DND-41 (cell line): ENCODE measurements at places on chromosomes 2 and 18.

DNA sequence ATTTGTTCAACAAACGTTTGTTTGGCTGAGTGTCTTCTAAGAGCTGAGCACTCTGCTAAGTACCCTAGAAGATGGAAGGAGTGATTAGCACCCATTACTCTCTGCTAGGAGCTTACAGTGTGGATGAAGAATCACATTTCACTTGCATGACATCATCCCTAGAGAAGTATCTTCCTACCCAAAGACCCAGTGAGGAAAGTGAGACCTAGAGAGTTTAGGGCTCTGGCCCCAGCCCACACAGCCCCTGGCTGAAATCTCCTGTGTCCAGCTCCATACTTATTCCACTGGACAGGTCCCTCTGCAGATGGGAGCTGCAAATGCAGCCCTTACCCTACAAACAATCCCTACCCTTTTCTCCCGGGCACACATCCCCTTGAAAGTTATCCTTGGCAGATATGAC, 26.8 kb upstream of the EPAS1 start:
- H3K27me3 ChIP-seq, result no peaks in the 10 kb centered on the region
- H3K4me3 ChIP-seq, result no peak overlapping the region
- H3K27ac ChIP-seq, result no peak overlapping the region
- DNase-seq, result no peak
- no peaks in the 10 kb centered on the region for H3K36me3 ChIP-seq

- peaks cover 28% of the 10 kb centered on the region for H3K27me3 ChIP-seq
- no peaks in the 10 kb centered on the region for H3K4me1 ChIP-seq
- no peaks in the 10 kb centered on the region for H3K36me3 ChIP-seq
- no peak overlapping the region for H3K27ac ChIP-seq
These were observed 22.0 kb downstream of the TNFRSF11A start for GRCh38 chr18:62347089-62347506.

DNA sequence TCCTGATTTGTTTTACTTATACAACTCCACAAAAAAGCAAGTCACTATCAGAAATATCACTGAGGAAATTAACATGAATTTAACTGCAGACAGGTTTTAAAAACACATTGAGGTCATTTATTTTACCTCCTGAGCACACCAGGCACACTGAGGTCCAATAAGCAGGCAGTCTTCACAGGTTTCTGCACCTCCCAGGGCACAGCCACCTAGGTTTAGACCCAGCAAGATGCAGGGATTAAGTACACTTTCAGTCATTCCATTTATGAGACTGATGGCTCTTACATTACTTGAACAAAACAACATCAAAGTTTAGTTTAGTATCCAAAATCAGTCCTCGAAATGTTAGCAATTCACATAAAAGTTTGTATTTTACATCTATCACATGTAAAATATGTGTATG, 1.0 kb downstream of the ITGB6 start:
- H3K27me3 ChIP-seq, result no peaks in the 10 kb centered on the region
- peaks cover 12% of the 10 kb centered on the region for H3K4me1 ChIP-seq
- H3K36me3 ChIP-seq, result no peaks in the 10 kb centered on the region

- H3K4me3 ChIP-seq, result no peak overlapping the region
- DNase-seq, result peak; percentile 35
- no peaks in the 10 kb centered on the region for H3K36me3 ChIP-seq
- no peaks in the 10 kb centered on the region for H3K27me3 ChIP-seq
These were observed 30.5 kb upstream of the ATP8B1 start for GRCh38 chr18:57833441-57834101.

- H3K4me3 ChIP-seq, result no peak overlapping the region
- H3K27me3 ChIP-seq, result no peaks in the 10 kb centered on the region
- H3K27ac ChIP-seq, result no peak overlapping the region
- no peak for DNase-seq
These were observed 35.9 kb upstream of the KLF11 start for GRCh38 chr2:10007435-10007834.

GRCh38 chr2:180695586-180696401, 284.6 kb upstream of the UBE2E3 start:
- no peaks in the 10 kb centered on the region for H3K36me3 ChIP-seq
- H3K4me3 ChIP-seq, result no peak overlapping the region
- no peaks in the 10 kb centered on the region for H3K4me1 ChIP-seq
- H3K27ac ChIP-seq, result no peak overlapping the region
- DNase-seq, result no peak
- no peaks in the 10 kb centered on the region for H3K27me3 ChIP-seq

- H3K4me1 ChIP-seq, result no peaks in the 10 kb centered on the region
- DNase-seq, result no peak
- H3K36me3 ChIP-seq, result no peaks in the 10 kb centered on the region
- H3K27ac ChIP-seq, result no peak overlapping the region
These were observed 77.0 kb upstream of the PID1 start for GRCh38 chr2:229348128-229348527.

GRCh38 chr2:196276421-196276820, 105.0 kb upstream of the STK17B start:
- DNase-seq, result no peak
- H3K4me1 ChIP-seq, result peaks cover 45% of the 10 kb centered on the region
- no peaks in the 10 kb centered on the region for H3K36me3 ChIP-seq
- H3K27me3 ChIP-seq, result no peaks in the 10 kb centered on the region

DNA sequence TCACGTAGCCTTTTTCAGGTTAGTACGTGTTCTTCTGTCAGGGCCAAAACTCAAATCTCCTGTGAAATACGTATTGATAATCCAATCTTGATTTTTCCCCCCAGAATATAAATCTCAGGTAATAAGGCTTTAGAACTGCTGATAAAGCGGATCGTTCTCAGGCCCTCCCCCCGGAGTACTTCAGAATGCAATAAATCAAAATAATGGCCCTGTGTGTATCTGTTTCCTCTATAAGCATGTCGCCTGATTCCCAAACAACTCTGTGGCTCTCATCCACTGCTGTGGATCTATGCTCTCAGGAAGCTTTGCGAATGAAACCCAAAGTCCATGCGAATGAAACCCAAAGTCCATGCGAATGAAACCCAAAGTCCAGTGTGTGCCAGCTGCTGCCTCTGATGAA, 49.4 kb downstream of the IMPA2 start:
- no peak for DNase-seq
- H3K4me3 ChIP-seq, result no peak overlapping the region
- no peaks in the 10 kb centered on the region for H3K27me3 ChIP-seq
- no peak overlapping the region for H3K27ac ChIP-seq
- no peaks in the 10 kb centered on the region for H3K36me3 ChIP-seq

DNA sequence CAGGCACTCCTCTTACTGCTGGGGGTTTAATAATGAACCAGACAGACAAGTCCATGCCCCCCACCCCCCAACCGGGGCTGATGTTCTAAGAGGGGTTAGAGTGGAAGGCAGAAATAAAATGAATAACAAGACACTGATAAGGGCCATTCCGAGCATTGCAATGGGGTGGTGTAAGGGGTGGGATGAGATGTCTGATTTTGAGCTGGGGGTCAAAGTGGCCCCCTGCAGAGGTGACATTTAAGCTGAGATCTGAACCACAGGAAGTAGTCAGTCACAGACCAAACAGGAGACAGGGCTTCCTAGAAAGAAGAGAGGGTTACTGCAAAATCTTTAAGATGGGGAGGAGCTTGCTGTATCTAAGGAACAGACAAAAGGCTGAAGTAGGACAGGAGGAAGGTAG, 180.6 kb upstream of the SH3BP4 start:
- no peaks in the 10 kb centered on the region for H3K36me3 ChIP-seq
- H3K4me1 ChIP-seq, result no peaks in the 10 kb centered on the region
- peaks cover 26% of the 10 kb centered on the region for H3K27me3 ChIP-seq
- DNase-seq, result no peak
- H3K4me3 ChIP-seq, result no peak overlapping the region
- no peak overlapping the region for H3K27ac ChIP-seq

DNA sequence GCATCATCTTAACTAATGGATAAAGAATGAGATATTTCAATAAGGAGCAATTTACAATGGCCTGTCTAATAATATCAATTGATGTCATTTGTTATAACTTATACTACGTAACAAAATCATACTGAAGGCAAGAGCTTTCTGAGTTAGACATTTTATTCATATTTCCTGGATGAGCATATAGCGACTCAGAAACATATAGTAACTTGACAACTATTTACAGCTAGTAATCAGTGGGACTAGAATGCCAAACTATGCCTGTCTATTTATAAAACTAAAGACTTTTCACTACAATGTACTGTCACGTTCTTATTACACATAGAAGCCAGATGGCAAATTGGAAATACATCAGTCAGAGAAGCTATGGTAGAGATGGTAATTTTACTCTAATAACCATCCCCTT, 766.2 kb upstream of the TMEFF2 start:
- H3K27ac ChIP-seq, result no peak overlapping the region
- no peak overlapping the region for H3K4me3 ChIP-seq
- no peaks in the 10 kb centered on the region for H3K4me1 ChIP-seq
- DNase-seq, result no peak
- no peaks in the 10 kb centered on the region for H3K27me3 ChIP-seq

DNA sequence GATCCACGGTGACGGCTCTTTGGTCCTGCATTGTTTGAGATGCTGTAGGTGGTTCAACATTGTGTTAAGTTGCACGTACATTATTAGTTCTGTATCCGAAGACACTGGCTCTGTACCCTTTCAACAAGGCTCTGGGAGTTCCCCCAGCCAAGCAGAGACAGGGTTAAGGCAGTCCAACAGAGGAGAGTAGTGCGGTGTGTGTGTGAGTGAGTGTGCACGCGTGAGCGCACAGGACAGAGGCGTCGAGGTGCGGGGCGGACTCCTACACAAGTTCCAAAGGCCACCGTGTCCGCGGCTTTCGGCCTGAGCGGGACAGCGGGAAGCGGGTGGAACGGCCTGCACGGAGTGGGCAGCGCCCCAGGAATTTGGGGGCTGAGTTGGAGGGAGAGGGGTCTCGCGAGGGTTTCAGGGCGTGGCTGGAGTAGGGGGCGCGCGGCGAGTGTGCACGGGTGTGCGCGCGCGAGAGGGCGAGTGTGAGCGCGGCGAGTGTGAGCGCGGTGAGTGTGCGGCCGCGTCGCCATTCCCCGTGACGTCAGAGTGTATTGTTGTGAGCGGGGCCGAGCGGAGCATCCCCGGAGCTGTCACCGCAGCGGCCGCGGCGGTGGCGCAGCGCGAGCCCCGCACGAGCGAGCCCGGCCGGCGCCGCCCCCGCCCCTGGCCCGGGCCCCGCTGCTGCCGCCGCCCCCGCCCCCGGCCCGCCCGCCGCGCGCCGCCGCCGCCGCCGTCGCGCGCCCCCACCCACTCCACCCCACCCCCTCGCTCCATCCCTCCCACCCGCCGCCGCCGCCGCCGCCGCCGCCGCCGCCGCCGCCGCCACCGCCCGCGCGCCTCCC, at the start of gene ASXL3:
Gene ASXL3 (plus strand): TSS at position 535 of the 833 bp plus-strand sequence. CDS start 413 bp downstream, outside the sequence.
- H3K27me3 ChIP-seq, result no peaks in the 10 kb centered on the region
- no peak within 1 kb of the TSS for H3K27ac ChIP-seq
- H3K4me3 ChIP-seq, result no peak within 1 kb of the TSS
- no peaks in the 10 kb centered on the region for H3K36me3 ChIP-seq
- no peaks in the 10 kb centered on the region for H3K4me1 ChIP-seq

GRCh38 chr2:119820275-119820674, 60.6 kb downstream of the PTPN4 start:
- DNase-seq, result no peak
- no peaks in the 10 kb centered on the region for H3K27me3 ChIP-seq
- no peak overlapping the region for H3K27ac ChIP-seq

- H3K27ac ChIP-seq, result no peak overlapping the region
- no peaks in the 10 kb centered on the region for H3K27me3 ChIP-seq
- H3K36me3 ChIP-seq, result no peaks in the 10 kb centered on the region
These were observed 598.6 kb downstream of the SLC4A3 start for GRCh38 chr2:220226076-220226475.
